ENCODE measurements at places on chromosomes 3 and 15. TPM values are rescaled to one million over a fixed set of nuclear protein-coding genes. Genes with fewer than 3 reads are reported as not detected.

DNA sequence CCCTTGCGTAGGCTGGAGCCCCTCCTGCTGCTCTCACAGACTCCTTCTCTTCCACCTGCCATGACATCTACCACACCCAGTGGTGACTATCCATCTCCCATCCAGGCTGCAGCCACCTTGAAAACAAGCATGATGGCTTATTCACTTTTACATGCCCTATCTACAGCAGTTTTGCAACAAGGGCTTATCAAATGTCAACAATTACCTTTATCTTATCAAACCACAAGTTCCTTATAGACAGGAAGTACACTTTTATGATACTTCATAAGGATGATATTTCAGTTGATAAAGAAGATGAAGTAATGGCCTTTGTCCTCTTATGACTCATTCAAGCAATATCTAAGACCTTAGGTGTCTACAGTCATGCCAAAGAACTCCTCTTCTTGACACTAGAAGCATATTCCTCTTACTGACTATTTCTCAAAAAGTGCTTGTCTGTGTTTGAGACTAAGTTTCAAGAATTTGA is 125.3 kb upstream of the SPRED1 start:
- no peak for DNase-seq

GRCh38 chr15:83018436-83018835 is 7.0 kb upstream of the C15orf40 start:
- no peak for DNase-seq

DNA sequence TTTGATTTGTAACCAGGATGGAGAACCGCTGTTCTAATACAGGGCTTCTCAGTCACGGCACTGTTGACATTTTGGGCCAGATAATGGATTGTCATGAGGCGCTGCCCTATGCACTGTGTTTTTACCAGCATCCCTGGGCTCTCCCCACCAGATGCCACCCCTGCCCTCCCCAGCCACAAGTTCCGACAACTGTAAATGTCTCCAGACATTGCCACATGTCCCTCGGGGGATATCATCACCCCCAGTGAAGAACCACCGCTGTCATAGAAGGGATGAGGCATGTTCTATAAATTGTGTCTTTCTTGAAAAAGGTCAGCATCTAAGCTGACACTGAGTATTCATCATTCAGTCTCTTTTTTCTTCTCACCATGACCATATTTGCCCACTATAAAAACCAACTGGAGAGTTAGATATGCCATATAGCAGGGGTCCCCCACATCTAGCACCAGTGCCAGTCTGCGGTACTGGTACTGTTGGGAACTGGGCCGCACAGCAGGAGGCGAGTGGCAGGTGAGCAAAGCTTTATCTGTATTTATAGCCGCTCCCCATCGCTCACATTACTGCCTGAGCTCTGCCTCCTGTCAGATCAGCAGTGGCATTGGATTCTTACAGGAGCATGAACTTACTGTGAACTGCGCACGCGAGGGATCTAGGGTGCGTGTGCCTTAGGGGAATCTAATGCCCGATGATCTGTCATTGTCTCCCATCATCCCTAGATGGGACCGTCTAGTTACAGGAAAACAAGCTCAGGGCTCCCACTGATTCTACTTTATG is 260.5 kb upstream of the ST8SIA2 start:
- no peak for DNase-seq

DNA sequence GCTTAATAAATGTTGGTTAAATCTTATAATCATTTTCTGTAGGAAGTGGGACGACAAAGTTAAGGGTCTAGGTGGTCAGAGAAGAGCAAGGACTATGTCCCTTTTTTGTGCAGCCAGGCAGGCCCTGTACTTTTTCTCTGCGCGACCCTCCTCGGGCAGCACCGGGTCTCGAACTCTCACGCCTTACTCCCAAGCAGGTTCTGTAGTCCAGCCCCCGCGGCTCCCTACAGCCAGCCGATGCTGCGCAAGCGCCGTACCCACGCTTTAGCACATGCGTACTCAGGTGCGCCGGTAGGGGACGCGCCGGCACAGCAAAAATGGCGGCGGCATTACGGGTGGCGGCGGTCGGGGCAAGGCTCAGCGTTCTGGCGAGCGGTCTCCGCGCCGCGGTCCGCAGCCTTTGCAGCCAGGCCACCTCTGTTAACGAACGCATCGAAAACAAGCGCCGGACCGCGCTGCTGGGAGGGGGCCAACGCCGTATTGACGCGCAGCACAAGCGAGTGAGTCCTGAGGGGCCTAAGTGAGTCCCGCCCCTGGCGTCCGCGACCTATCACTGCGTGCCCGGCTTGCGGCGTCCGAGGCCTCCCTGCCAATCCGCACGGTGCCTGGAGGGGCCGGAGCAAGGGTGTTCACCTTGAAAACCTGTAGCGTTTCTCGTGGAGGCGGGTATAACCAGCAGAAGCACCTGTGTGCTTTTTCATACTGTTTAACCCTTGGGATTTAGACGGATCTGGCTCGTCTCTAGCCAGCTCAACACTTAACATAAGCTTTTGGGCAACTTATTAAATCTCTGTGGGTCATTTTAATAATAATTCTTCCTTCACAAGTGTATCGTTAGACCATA is at the start of gene PCCB:
PCCB (plus strand) TSS at position 282 of the 844 bp plus-strand sequence; CDS start at position 318, 36 bp downstream.
- peak; percentile 76 for DNase-seq

- no peak for DNase-seq
Observed at GRCh38 chr15:98612490-98613110, 35.7 kb upstream of the IGF1R start.

DNA sequence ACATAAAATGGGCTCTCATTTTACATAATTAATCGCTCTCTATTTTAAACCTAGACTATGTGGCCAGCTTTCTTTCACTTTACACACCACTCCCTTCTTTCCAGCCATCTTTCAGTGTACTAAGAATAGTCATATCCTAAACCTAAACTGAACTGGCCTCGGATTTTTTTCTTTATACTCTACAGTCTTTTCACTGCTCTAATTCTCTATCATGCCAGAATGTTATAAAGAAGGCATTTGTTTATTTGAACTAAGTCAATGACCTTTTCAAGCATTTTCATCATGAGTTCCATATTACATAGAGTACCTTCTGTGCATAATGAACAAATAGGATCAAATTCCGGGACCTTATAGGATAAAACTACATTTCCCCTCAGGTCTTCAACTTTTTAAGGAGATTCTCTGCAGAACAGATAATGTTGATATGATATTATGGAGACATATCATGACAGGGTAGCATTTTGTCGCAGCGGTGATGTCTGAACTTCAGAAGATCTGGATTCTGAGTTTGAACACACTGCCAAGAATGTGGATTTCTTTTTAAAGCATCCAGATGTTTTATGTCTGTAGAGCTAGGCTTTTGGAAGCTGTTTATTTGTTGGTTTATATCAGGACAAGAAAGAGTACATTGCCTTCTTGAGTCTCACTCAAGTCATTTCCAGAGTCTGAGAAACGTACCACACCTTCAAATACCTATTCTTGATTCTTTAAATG is 1047.3 kb downstream of the MCTP2 start:
- no peak for DNase-seq

DNA sequence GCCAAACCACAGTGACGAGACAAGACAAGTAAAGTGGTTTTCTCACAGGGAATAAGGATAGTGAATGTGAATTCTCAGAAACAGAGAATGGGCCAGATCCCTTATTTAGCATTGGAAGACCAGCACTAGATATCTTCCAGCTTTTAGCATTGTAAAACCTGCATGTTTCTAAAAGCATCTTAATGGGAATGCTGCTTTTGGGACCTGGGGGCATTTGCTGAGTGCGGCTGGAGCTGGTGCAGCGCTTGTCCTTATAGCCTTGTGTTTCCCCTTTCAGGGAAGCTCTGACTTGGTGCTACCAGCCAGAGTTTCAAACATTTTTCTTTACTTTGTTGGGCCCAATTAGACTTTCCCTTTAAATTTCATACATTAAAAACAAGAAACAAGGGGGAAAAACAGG is 52.9 kb downstream of the CLSTN2 start:
- no peak for DNase-seq

GRCh38 chr3:65576966-65577365 is 461.8 kb downstream of the MAGI1 start:
- no peak for DNase-seq

GRCh38 chr3:171753025-171753472 is 57.2 kb downstream of the PLD1 start:
- DNase-seq, result no peak

- DNase-seq, result no peak
Observed at GRCh38 chr15:37094915-37095711, 5.2 kb downstream of the MEIS2 start.

Gene COL6A5
- total RNA-seq, result not detected

Gene UBE2Q2
- 40.2 TPM for total RNA-seq
